ENCODE measurements at places on chromosomes 7 and 10.
A peak's percentile ranks its signal among the peaks of the same experiment; 100 is the strongest.

DNA sequence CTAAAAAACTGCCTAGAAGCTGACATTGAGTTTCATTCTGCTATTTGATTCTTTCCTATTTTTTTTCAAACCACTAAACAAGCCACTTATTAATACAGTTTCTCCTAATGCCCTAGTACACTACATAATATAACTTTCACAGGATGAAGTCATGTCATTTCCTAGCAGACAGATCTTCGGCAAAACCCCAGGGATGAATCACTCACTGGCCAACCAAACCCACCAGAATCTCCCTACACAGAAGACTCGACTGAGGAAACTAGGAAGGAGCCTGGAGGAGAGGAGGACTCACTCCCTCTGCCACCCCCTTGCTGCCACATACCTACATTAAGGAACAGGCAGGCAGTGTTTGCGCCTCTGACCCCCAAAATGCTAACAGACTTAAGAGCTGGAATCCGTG, 33.4 kb downstream of the XPNPEP1 start:
- DNase-seq: no peak

GRCh38 chr7:80791509-80791929, 127.3 kb downstream of the SEMA3C start:
- no peak for DNase-seq

- DNase-seq: no peak
These were observed 105.8 kb downstream of the TRRAP start for GRCh38 chr7:98984126-98984525.

GRCh38 chr10:87090779-87091178, 3.9 kb downstream of the GLUD1 start:
- no peak for DNase-seq

DNA sequence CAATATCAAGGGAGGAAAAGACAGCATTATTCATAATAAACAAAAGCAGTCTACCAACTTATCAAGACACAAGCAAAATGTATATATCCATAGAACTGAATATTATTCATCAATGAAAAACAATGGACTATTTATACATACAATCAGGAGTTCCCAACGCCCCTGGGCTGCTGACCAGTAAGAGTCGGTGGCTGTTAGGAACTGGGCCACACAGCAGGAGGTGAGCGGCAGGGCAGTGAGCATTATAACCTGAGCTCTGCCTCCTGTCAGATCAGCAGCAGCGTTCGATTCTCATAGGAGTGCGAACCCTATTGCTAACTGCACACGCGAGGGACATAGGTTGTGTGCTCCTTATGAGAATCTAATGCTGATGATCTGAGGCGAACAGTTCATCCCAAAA, 71.7 kb upstream of the GPR22 start:
- DNase-seq: no peak

- DNase-seq: no peak
These were observed 209.3 kb upstream of the KMT2E start for GRCh38 chr7:104804696-104805095.

DNA sequence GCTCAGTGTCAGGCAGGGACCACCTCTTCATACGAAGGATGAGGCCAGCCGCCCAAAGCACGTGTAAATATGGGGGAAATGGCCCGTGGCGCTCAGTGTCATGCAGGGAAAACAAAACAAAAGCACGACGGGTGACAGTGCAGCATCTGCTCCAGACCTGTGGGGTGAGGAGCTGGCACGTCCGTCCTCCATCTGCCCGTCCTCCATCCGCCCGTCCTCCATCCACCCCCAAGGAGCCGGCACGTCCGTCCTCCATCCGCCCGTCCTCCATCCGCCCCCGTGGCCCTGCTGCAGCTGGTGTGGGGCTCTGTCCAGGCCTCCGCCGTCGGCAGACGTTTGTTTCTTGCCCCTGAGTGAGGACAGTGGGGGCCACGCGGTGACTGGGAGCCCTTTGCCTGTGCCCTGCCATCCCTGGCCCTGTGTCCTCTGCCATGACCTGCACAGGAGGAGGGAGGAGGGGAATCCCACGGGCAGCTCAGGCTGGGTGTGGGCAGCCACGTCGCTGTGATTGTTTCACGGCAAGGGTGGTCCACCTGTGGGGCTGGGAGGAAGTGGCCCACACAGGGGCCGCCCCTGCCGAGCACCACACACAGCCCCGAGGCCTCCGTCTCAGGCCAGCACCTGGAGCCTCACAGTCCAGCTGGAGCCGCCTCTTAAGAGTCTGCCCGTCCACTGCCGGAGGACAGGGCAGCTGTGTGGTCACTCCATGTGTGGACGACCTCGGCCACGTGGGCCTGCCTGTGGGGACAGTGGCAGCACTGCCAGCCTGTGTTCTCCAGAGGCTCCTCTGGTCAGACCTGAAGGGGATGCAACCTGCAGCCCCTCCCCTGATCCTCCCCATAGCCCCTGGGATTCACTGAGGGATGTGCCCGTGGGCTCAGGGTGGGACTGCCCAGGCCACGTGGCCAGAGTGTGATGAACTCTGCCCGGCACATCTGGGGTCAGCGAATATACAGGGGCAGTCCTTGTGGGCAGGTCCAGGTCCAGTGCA, 38.2 kb upstream of the DPYSL4 start:
- no peak for DNase-seq

DNA sequence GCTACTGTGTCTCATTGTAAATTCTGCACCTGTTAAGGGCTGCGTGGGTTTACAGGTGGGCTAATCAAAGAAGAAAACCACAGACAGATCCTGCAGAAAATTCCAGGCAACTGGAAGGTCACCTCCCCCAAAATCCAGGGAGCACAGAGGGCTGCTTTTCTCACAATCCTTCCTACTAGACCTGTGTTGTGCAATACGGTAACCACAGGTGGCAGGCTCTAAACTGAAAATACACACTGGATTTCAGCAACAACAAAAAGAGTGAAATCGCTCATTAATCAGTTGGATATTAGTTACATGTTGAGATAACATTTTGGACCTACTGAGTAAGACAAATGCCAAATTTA, 83.2 kb downstream of the SLC16A9 start:
- DNase-seq: no peak

DNA sequence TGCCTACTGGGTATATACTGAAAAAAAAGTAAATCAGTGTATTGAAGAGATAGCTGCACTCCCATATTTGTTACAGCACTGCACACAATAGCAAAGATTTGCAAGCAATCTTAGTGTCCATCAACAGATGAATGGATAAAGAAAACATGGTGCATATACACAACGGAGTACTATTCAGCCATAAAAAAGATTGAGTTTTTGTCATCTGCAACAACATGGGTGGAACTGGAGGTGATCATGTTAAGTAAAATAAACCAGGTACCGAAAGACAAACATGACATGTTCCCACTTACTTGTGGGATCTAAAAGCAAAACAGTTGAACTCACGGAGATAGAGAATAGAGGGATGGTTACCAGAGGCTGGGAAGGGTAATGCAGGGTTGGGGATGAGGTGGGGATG, 34.2 kb upstream of the FAM171A1 start:
- DNase-seq: no peak

- no peak for DNase-seq
These were observed 611.8 kb downstream of the SORCS3 start for GRCh38 chr10:105252911-105253310.

DNA sequence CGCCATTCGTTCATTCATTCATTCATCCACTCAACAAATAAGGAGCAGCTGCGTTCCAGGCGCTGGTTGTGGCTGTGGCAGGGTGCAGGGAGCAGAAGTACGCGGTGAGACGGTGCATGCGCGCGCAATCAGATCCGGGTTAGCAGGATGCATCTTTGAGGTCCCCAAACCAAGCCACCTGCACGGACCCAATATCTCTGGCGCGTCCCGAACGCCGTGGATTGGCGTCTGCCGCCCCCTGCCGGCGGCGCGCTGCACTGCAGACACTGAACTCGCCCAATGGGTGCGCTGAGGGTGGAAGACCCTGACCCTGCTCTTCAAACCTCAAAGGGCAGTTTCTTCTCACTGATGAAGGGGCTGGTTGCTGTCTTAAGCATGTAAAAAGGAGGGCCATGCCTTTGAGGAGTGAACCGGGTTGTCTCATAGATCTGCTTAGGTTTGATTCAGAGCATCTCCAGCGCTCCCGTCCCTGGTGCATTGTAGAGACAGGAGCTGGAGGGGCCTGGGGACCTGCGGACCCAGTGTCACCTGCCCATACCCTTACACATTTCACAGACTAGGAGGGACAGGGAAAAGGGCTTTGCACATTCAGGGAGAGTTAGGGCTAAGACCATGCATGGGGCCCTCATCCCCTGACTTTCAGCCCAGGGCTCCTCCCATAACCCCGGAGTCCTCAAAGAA, 102.5 kb downstream of the RAMP3 start:
- DNase-seq: peak; percentile 13

- DNase-seq: no peak
These were observed 68.1 kb upstream of the SFMBT2 start for GRCh38 chr10:7478727-7479457.

DNA sequence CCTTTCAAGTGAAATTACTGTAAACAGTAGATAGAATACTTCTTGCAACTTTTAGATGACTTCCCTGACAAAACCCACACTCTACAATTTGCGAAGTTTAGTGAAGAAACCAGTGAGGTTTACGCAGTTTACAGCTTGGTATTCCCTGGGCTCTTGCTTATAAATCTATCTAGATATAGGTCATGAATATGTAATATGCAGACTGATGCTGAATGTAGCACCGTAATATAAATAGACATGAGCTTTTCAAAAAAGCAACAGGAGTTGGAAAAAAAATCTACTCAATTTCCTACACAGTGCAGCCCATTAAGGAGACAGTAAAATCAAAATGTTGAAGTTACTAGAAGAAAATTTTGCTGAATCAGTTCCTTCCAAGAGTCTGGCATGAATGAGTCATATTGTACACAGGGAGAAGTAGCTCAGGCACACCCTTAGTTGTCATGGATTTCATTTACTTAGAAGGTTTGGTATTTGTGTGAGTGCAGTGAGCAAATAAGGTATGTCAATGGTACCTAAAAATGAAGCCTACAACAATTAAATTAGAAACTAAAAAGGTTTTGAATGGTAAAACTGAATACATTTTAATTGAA, 67.7 kb upstream of the NEUROD6 start:
- DNase-seq: no peak

GRCh38 chr10:104512800-104513199, 128.3 kb upstream of the SORCS3 start:
- DNase-seq: no peak

DNA sequence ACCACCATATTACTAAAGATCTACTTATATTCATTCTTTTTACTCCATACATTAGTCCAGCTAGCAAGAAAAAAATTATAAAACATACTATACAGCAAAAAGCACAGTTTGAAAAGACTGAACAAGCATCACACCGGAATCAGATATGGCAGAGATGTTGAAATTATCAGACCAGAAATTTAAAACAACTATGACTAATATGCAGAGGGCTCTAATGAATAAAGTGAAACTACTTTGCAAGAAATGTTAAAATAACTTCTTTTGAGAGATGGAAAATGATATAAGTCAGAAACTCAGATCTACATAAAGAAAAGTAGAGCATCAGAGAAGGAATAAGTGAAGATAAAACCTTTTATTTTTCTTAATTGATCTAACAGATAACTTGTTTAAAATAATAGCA, 50.9 kb downstream of the SGCE start:
- DNase-seq: no peak

GRCh38 chr7:6565655-6566054, 11.6 kb upstream of the ZDHHC4 start:
- no peak for DNase-seq

- no peak for DNase-seq
These were observed 11.8 kb upstream of the PRKAR1B start for GRCh38 chr7:738723-739454.

- peak; percentile 21 for DNase-seq
These were observed 15.7 kb downstream of the ZFAND2A start for GRCh38 chr7:1144269-1144771.

DNA sequence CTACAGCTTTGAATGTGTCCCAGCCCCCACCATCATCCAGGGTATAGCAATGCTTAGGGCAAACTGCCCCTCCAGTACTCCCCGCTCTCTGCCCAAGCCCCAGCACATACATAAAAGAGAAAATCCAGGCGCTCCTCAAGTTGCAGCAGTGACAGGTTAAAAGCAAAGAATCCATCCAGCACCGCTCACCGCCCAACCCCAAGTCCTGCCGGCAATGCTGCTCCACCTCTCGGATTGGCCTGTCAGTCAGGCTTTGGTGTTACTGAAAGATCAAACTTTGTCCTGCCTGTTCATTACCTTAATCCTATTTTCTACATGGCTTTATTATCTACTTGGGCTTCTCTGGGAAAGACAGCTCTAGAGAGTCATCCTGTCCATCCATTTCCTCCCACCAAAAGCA, 31.9 kb downstream of the DPCD start:
- DNase-seq: no peak

DNA sequence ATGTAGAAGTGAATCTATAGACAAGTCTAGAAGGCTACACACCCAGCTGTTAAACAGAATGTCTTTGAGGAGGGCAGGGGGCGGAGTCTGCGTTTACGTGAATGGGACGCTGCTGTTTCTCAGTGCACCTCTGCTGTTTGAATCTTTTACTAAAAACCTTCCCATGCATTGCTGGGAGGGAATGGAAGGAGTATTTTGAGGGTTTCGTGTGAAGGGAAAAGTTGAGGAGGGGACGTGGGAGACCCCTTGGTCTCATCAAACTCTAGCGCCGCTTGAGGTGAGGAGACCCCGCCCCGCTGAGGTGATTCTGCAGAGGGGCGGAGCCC, 492 bp upstream of the VCL start:
- no peak for DNase-seq

DNA sequence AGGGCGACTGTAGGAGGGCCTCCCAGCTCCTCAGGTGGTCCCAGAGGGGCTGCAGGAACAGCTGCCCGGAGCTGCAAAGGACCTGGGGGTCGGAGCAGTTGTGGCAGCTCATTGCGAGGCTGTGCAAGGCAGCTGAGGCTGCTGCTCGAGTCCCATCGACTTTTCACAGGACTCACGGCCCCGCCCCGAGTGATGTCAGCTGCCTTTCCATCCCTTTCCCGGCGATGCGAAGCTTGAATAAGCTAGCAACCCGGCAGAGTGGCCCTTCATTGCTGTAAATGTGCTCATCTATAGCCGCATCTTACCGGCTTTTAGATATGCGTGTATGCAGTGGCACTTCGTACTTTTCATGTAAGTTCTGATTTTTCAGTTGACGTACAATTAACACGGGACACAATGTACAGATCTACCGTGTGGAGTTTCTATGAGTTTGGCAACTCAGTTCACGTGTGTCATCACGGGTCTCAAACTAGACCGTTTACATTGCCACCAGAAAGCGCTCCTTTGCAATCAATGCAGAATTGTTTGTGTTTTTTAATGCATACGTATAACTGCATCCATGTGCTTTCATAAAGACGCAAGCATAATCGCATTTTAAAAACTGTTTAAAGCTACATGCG, at the start of gene CH25H:
CH25H (minus strand) TSS at position 137 of the 620 bp plus-strand sequence; CDS start at position 112, 25 bp downstream.
- DNase-seq: no peak

DNA sequence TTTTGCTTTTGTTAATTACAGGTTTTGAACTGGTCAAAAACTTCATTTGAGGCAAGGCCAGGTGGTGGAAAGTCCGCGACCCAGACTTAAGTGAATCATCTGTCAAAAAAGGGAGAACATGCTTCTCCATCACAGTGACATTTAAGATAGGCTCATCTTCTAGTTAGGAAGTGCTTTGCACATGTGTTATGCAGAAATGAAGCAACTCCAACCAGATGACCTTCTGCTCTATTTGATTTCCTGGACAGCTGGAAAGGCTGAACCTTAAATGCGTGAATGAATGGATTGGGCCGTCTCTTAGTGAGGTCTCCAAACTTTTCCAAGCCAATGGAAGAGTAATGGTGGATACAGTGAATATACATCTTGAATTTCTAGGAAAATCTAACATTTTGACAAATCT, 101.6 kb upstream of the FAM13C start:
- DNase-seq: no peak

All from DMS 273 treated with DMSO at 0.1 percent for 48 hours (cell line).